Large intestine (tissue), 12 donors: ENCODE measurements at places on chromosomes 1 and 21. TPM values are rescaled to one million over a fixed set of nuclear protein-coding genes. Genes with fewer than 3 reads are reported as not detected.

RGS2 gene
- polyA plus RNA-seq, result 116 TPM

MRPL9 gene
- polyA plus RNA-seq, result 58.3 TPM

PTPRC gene
- 18.9 TPM for polyA plus RNA-seq

DNA sequence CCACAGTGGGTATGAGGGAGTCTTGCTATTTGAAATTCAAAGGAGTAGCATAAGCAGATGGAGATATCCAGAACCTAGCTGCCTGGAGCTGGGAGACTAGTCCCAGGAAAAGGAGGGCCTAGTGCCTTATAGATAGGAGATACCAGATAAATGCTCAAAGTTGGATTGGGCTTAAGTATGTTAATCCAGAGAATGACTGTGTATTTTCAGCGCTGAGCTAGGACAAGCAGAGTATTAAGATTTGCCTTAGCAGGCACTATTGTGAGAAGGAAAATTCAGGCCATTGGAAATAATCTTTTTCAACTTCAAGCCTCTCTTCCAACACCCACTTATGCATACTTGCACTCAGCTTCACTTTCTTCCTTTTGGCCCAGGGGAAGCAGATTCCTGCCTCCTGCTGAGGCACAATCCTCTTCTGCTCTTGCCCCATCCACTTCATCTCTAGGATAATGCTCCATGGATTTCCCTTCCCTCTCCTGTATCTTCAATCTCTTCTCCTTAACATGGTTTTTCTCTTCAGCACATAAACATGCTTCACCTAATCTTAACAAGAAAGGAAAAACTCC, 21.1 kb downstream of the PIK3C2B start:
- DNase-seq, result no peak

- no peak for DNase-seq
Measured at GRCh38 chr21:46540087-46540710, 64.7 kb downstream of the S100B start.

- no peak for DNase-seq
Measured at GRCh38 chr1:191671236-191671635, 487.0 kb upstream of the RGS18 start.

- DNase-seq, result no peak
Measured at GRCh38 chr1:225156254-225156653, 226.8 kb downstream of the DNAH14 start.

GRCh38 chr1:102466487-102466886, 469.8 kb upstream of the OLFM3 start:
- DNase-seq, result no peak
